ENCODE measurements at places on chromosomes 4 and X.
A peak's percentile ranks its signal among the peaks of the same experiment; 100 is the strongest.

- no peak for DNase-seq
Measured at GRCh38 chr4:74537459-74537858, 92.5 kb downstream of the AREG start.

DNA sequence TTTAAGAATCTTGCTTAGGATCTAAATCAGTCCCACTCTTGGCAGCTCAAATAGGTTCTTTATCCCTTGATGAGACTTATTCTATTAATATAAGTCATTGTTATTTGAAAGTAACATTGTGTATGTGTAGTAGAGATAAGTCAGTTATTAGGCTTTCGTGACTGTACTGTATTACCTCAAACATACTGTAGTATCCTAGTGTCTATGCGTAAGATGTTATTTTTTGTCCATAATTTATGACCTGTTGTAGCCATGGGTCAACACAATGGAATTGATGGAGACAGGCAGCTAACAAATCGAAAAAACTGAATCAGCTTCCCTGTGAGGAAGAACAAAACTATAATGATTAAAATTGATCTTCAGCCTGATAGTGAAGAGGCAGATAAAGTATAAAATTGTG lies 41.8 kb downstream of the CLCN3 start:
- DNase-seq = no peak

DNA sequence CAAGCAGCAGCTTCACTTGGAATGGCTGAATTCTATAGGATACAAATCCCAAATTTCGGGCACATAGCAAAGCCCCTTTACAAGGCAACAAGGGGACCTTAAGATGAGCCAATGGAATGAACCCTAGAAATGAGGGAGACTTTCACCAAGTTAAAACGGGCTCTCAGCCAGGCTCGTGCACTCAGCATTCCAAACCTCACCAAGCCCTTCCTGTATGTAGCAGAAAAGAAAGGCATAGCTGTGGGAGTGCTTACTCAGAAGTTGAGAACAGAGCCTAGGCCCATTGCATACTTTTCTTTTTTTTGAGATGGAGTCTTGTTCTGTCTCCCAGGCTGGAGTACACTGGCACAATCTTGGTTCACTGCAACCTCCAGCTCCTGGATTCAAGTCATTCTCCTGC lies 10.8 kb upstream of the HERC5 start:
- no peak for DNase-seq

- peak; percentile 33 for DNase-seq
Measured at GRCh38 chrX:110317061-110317819, 645 bp downstream of the AMMECR1 start.

DNA sequence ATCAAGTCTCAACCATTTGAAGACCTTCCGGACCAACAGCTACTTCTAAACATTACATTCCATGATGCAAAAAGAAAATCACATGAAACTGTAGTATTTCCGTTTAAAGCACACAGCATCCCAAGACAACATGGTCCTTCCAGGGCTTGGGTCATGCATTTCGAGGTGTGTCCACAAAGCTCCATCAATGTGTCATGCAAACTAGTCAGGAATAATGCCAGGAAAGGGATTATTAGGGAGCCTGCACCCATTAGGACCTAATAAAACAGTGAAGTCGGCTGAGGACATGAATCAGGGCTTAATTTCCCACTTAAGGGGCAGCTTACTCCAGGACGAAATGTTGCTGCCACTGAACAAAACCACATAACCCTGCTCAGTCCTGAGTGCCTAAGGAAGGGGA lies 177.9 kb downstream of the TSPAN5 start:
- DNase-seq = no peak
